ENCODE measurements at places on chromosomes 6 and 20. TPM values are rescaled to one million over a fixed set of nuclear protein-coding genes. Genes with fewer than 3 reads are reported as not detected.

DNA sequence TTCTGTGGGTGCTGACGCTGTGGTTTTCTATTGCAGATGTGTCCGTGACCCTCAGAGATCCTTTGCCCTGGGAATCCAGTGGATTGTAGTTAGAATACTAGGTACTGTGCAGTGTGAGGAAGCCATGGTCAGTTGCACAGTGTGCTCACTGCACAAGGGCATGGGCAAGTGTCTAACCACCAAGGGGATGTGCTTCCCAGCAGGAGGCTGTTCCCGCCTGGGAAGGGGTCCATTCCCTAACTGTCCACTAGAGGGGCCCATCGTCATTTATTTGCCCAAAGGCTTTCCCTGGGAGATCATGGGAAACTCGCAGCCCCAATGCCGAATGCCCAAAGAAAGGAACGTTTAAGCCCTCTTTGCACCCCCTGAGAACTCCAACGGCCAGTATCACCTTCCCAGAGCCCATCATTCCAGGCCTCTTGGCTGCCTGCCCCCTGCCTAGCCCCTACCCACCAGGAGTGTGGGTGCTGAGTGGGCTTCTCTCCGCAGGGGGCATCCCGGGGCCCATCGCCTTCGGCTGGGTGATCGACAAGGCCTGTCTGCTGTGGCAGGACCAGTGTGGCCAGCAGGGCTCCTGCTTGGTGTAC, 26.2 kb downstream of the SLCO4A1 start:
- peak; percentile 75 for DNase-seq

- DNase-seq, result peak; percentile 36
Measured at GRCh38 chr20:34703424-34704176, 544 bp upstream of the TP53INP2 start.

DNA sequence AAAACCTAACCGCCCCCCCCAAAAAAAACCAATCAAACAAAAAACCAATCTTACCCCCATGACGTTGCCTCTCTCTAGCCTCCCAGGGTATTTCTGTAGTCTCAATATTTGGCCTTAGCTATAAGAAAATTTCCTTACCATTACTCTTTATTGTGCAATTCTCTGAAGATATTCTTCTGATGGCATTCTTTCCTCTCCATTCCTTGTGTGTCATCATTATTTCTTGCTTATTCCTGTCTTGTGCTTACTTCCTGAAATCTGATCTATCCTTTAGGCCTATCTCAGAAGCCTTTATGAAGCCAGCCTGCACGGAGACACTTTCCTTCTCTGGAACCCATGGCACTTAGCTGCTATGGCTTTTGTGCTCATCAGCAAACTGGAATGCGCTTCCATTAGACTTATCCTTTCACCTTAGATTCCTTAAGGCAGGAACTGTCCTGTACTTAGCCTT, 65.9 kb upstream of the DDR1 start:
- DNase-seq, result no peak

GRCh38 chr20:8940326-8940725, 128.6 kb upstream of the PLCB4 start:
- DNase-seq, result no peak

GRCh38 chr6:12336121-12336971, 46.2 kb downstream of the EDN1 start:
- no peak for DNase-seq

COL12A1 gene
- 256 TPM for polyA plus RNA-seq

SLC17A1 gene
- not detected for polyA plus RNA-seq

JAG1 gene
- 28.6 TPM for polyA plus RNA-seq

All from hindlimb muscle (tissue), 1 donor.